ENCODE measurements at places on chromosomes 16 and 17.

- no peak for DNase-seq
These were observed 86.6 kb downstream of the C16orf95 start for GRCh38 chr16:87230571-87230970.

- DNase-seq = no peak
These were observed 28.7 kb downstream of the MMP15 start for GRCh38 chr16:58054289-58054688.

GRCh38 chr17:73983621-73984400 lies 219.7 kb upstream of the RPL38 start:
- DNase-seq = no peak

- no peak for DNase-seq
These were observed 86.4 kb downstream of the GAS7 start for GRCh38 chr17:10111907-10112452.

All from NCI-H1092 treated with DMSO at 0.1 percent for 48 hours (cell line).